ENCODE measurements at places on chromosomes 16 and 17.

GRCh38 chr17:11610999-11611566 lies 12.8 kb downstream of the DNAH9 start:
- DNase-seq, result no peak

GRCh38 chr17:11720816-11721215 lies 122.5 kb downstream of the DNAH9 start:
- no peak for DNase-seq

GRCh38 chr16:67884-68789 lies 4.3 kb downstream of the RHBDF1 start:
- DNase-seq, result no peak

- DNase-seq, result no peak
Observed at GRCh38 chr16:78331731-78332130, 232.3 kb downstream of the WWOX start.

DNA sequence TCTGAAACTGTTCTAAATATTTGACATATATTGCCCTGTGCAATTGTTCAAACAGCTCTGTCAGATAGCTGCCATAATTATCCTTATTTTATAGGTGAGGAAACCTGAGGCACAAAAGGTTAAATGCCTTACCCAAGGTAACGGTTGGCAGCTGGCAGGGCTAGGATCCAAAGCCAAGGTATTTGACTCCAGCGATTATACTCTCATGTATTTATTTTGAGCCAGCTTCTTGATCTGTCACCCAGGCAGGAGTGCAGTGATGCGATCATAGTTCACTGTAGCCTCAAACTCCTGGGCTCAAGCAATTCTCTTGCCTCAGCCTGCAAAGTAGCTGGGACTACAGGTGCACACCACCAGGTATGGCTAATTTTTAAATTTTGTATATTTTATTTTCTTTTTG lies 7.2 kb downstream of the ENO3 start:
- DNase-seq, result no peak

- DNase-seq, result no peak
Observed at GRCh38 chr16:8620535-8620934, 963 bp upstream of the METTL22 start.

- peak; percentile 72 for DNase-seq
Observed at GRCh38 chr16:578870-579405, 9.2 kb downstream of the PIGQ start.

DNA sequence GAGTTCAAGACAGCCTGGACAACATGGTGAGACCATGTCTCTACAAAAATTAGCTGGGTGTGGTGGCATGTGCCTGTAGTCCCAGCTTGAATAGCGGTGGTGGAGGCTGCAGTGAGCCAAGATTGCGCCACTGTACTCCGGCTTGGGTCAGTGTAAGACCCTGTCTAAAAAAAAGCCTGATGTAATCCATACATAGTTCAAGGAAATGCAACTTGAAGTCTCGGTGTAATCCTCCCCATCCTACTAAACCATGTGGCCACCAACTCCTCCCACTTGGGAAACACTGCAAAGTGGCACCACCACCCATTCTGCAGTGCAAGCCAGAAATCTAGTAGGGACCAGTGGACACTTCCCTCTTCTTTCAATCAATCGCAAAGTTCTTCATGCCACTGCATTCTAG lies 5.4 kb upstream of the KPNB1 start:
- DNase-seq, result no peak
